ENCODE measurements at places on chromosomes 11 and 22.
A peak's percentile ranks its signal among the peaks of the same experiment; 100 is the strongest.

GRCh38 chr11:75907906-75908527, 93.0 kb downstream of the UVRAG start:
- DNase-seq: no peak

GRCh38 chr11:128575961-128576350, 11.4 kb downstream of the ETS1 start:
- DNase-seq: no peak

- DNase-seq: no peak
Measured at GRCh38 chr11:27710536-27710935, 10.3 kb upstream of the BDNF start.

DNA sequence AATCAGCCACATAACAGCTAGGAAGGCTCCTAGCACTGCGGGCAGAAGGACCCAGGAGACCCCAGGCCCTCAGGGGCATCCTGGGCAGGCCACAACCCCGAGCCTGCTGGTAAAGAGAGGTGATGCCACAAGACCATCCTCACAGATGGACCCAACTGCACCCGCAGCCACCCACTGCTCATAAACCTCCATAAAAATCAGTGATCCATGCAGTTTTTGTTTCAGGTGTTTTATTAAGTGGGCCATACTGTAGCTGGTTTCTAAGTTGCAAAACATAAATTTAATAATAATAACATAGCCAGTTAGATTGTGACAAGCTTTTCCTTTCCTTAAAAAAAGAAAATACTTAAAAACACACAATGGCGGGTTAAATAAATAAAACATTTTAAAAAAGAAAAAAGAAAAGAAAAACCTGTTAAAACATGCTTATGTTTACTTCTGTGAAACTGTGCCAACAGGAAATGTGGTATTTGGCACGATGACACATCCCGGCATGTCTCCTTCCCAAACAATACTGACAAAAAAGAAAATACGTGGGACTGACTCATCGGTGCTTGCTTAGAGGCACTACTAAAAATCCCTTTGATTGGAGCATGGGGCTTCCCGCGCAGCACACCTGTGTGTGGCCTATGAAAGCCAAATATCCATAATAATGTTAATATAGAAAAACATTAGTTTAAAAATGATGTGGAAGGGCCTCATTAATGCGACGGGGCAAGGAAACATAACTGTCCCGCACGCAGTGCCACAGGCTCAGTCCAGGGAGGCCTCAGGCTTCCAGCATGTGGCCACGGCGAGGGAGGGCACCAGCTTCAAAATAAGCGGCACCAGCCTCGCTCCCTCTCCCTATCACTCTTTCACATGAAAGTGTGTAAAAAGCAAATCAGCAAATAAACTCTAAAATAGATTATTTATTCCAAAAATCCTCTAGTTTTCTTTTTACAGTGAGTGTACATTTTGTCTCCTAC, 47.5 kb upstream of the SCUBE2 start:
- no peak for DNase-seq

DNA sequence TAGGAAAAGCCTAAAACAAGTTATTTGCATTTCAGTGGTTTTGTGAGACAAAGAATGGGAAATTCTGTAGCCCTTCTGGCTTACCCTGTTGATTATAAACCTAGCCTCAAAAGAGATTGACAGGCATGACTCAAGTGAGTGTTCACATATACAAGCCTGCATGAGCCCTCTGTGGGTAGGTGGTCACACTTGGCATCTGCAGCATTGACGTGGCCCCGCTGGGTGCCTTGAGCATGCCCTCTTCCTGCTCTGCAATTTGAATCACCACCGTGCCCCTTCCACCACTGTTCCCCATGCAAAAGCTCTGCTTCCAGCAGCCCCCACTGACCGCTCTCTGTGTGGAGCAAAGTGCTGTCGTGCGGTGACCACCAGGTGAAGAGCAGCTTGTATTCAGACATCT, 21.0 kb upstream of the ADSL start:
- no peak for DNase-seq

DNA sequence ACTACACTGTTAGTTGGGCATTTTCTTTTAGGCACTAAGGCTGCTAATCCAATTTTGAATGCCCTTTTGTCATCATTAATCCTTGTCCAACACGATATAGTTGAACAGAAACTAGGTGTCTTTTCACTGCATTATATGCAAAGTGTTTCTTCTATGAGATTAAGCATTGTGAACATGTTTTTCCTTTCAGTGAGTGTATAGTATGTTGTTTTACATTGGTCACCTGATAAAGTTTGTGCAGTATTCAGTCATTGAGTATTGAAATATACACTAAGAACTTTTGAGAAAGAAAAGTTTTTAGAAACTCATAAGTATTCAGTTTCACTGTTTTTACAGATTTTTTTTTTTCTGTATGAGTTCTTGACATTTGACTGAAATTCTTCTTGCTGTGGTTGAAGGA, 59.0 kb downstream of the ZC3H12C start:
- no peak for DNase-seq

GRCh38 chr11:64477675-64478074, 113.3 kb upstream of the SLC22A12 start:
- DNase-seq: no peak

DNA sequence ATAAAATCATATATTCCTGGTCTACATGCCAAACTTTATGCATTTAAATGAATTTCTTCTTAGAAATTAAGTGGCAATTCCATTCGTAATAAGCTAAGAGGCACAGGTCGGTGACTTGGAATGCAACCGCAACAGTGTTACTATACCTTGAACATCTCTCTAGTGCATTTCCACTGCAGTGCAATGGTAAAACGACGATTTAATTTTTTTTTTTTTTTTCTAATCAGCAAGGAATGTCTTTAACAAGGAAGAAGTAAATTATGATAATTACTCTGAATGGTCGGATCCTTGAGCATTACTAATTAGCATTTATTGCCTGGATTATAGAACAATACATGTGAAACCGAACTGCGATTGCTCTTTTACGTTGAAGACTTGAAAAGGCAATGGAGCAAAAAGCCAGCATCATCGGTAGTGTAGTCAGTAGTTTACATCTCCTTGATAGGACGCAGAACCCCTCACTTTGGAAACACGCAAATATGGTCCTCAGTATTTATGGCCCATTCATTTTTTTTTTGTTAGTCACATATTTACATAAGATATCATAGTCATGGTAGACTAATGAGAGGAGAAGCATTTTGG, 20.2 kb downstream of the BLID start:
- no peak for DNase-seq

DNA sequence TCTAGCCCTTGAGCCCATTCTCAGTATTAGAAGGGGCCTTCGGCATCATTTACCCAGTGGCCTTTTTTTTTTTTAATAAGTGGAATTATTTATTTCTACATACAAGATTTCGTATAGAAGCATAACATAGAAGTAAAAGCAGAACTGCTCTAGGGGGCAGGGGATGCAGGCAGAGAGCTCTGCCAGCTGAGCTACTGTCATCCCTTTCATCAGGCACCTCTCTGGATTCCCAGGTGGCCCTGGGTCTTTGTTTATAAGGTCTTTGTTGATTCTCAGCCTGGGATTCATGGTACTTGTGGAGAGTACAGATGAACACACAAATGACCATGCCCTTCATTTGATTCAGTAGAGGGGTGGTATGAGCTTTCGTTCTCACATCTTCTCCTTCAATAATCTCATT, 66.4 kb downstream of the GAB2 start:
- no peak for DNase-seq

- no peak for DNase-seq
Measured at GRCh38 chr22:33871935-33872334, 48.3 kb downstream of the LARGE1 start.

GRCh38 chr11:105670811-105671210, 60.9 kb downstream of the GRIA4 start:
- no peak for DNase-seq

GRCh38 chr11:110776081-110776480, 63.8 kb upstream of the ARHGAP20 start:
- DNase-seq: no peak

DNA sequence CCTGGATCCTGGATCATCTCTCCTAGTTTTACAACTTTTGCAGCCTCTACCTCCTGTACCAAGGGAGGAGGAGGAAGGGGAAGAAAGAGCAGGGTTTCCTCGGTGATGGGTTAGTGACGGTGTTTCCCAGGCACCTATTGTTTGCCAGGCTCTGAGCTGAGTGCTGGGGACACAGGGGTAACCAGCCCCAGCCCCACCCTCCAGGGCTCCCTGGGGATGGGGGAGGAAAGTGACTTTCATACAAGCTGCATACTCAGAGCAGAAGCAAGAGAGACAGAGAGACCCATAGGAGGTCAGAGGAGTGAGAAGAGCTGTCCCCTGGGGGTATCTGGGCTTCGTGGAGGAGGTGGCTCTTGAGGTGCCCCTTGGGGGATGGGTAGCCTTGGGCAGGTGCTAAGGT, 89.4 kb upstream of the THY1 start:
- DNase-seq: no peak

- DNase-seq: no peak
Measured at GRCh38 chr11:118441770-118442275, 5.5 kb downstream of the KMT2A start.

DNA sequence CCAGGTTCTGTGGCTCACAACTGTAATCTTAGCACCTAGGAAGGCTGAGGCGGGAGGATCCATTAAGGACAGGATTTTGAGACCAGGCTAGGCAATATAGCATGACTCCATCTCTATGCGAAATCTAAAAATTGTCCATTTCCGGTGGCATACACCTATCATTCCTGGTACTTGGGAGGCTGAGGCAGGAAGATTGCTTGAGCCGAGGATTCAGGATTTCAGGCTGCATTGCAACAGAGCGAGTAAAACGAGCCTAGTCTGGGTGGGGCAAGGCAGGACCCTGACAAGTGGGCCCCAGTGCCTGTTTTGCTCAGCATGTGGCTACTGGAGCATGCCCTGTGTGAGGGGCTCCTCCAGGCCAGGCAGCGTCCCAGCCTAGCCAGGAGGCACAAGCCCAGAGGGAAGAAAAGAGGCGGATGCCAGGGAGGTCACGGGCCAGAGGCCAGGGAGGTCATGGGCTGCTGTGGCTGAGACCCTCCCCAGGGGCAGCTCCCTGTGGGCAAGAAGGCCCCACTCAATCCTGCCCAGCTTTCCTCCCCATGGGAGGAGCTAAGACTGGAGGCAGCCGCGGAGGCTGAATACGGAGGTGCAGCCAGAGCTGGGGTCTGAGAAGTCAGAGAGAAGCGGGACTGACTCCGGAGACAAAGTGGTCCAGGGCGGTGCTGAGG, 8.4 kb downstream of the LRRC74B start:
- DNase-seq: no peak

DNA sequence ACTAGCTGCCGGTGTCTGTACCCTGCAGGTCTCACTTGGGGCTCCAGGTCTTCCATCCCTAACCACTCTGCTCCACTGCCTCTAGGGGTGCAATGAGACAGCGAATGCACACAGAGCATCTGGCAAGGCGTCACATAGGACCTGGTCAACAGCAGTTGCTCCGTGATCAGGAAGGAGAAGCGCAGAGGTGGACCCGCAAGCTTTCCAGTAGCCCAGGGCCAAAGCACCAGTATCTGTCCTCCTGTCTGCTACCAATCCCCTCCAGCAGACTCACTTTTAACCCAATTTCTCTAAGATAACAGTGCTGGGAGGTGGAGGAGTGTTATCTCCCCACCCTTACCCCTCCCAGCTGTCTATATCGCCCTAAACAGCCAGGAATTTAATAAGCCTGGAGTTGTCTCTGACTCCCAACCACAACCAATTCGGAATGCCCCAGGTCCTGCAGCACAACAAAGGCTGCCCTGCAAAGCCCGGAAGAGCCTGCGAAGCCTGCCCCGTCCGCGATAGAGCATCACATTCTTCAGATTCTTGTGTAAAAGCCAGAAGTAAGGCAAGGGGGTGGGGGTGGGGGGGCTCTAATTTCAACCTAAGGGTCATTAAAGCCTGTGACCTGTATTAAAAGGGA, 19.3 kb downstream of the MYH9 start:
- DNase-seq: no peak

GRCh38 chr22:28899199-28899853, 16.0 kb downstream of the ZNRF3 start:
- DNase-seq: no peak

- no peak for DNase-seq
Measured at GRCh38 chr11:19379465-19379864, 138.7 kb upstream of the E2F8 start.

GRCh38 chr11:4381901-4382300, 11.6 kb downstream of the TRIM21 start:
- no peak for DNase-seq

DNA sequence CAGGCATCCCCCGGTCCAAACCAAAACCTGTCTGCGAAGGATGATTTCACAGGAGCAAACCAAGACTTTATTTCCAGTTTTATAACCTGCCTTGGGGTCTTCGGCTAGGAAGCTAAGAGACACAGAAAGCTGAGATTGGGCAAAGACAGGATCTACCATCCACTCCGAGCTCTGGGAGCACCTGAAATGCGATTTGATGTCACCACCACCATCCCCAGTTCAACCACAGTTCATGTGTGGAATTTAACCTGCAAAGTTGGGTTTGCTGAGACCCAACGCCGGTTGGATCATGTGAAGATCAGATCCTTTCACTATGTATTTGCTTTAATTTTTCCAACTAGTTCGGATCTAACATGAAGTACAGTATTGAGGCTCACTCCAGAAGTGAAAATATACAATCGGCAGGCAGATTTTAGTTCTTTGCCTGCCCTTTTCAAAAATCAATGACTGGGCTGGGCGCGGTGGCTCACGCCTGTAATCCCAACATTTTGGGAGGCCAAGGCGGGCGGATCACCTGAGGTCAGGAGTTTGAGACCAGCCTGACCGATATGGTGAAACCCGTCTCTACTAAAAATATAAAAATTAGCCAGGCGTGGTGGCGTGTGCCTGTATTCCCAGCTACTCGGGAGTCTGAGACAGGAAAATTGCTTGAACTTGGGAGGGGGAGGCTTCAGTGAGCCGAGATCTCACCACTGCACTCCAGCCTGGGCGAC, 1.4 kb upstream of the C11orf24 start:
- DNase-seq: no peak

GRCh38 chr11:128624269-128625175, 37.2 kb upstream of the ETS1 start:
- no peak for DNase-seq

- no peak for DNase-seq
Measured at GRCh38 chr11:43589601-43590250, 90.8 kb upstream of the HSD17B12 start.

- DNase-seq: no peak
Measured at GRCh38 chr22:45688600-45689080, 17.0 kb downstream of the ATXN10 start.

- DNase-seq: peak; percentile 17
Measured at GRCh38 chr11:23112987-23113886, 253.0 kb upstream of the CCDC179 start.

GRCh38 chr11:112795142-112795815, 165.9 kb upstream of the NCAM1 start:
- DNase-seq: peak; percentile 22

Data from GM18507 (cell line).